ENCODE measurements at places on chromosomes 5 and 9.

GRCh38 chr5:124698770-124699169 is 47.7 kb downstream of the ZNF608 start:
- DNase-seq = no peak

- no peak for DNase-seq
These were observed 95.1 kb downstream of the DAPK1 start for GRCh38 chr9:87592554-87593358.

DNA sequence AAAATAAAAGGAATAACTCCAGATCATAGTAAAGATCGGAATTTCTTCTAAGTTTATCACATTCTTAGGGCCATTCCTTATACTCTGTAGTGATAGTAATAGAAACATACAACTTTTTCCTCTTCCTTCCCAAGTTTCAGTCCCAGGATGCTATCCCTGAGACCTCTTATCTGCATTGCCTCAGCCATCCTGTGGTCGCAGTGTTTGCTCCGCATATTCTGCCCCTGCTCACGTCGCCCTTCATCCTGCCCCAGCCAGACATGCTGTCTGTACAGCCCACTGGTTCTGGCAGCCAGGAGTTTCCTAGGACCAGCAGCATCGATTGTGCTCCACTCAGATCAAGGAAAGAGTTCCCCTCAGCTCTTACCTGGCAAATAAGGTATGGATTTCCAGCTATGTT is 132.7 kb upstream of the ERCC6L2 start:
- DNase-seq = no peak

DNA sequence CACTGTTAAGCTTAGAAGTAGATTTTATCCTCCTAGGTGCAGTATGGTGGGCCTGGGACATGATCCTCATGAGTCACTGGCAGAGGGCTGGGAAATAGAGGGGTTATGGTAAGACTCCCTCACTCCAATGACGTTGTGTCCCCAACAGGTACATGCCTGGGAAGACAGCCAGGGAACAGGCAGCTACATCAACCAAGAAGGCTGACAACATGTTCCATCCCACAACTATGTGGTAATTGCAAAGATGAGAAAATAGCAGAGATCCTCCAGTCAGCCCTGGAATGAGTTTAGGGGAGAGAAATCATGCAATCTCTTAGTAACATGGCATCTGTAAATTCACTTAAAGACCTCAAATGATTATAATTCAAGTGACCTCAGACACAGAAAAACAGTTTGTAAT is 114.4 kb upstream of the LIFR start:
- no peak for DNase-seq

GRCh38 chr5:164672205-164672604 is 1166.8 kb downstream of the MAT2B start:
- no peak for DNase-seq

DNA sequence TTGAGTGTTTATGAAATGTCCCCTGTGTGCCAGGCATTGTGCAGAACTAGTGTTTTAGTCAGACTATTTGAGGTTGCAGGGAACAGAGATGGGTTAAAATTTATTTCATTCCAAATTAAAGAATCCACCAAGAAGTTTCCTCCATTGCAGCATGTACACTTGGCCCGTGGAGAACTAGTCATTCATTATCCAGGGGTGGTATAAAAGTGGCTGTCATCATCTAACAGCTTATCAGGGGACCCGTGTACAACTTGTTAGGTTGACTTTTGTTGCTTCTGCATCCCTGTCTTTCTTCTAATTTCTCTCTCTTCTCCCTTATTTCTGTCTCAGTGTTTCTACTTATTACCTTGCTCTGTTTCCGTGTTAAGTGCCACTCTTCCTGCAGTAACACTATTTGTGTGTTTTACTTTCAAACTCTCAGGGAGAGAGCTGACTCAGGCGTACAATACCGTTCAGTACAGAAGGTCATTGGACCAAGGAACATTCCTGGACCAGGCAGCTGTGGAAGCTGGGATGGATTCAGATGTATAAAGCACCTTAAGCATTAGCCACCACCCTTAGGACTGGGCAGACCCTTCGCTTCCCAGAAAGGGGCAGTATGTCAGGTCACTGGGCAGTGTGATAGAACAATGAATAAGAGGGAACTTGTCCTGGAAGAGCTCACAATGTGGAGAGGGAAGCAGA is 36.1 kb downstream of the MAP3K1 start:
- DNase-seq = no peak

Data from activated naive CD4-positive, alpha-beta T cell (primary cell).